ENCODE measurements at places on chromosomes 12 and 14.

- no peaks in the 10 kb centered on the region for H3K4me1 ChIP-seq
- DNase-seq = no peak
- no peaks in the 10 kb centered on the region for H3K36me3 ChIP-seq
- no peak overlapping the region for H3K27ac ChIP-seq
Observed at GRCh38 chr12:13347241-13348043, 150.9 kb downstream of the EMP1 start.

DNA sequence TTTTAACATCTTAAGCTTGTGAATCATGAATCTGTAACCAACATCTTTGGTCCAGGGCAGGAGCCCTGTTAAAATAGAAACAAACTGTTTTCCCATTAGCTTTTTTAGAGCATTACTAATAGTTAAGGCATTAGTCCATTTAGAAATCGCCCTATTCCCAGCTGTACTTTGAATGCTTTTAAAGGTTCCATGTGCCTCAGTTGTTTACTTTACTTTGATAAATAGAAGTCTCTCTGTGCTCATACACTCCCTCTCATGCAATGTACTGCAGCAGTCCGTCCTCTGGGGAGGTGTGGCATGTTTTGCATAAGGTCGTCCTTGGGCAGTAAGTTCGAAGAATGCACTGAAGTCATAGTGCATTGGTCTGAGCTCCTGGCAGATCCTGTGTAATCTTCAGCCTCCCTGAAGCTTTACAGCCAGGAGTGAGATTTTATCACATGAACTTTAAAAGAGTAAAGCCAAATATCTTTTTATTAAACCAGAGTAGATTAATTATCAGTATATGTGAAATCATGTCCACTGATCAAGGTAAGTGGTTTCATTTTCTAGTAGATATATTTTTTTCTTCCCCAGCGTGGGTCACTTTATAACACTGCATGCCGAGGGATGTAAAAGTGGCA, 134.7 kb downstream of the FGD4 start:
- peak overlapping the region; percentile 66 for H3K4me3 ChIP-seq
- DNase-seq = peak; percentile 31
- no peaks in the 10 kb centered on the region for H3K36me3 ChIP-seq
- H3K4me1 ChIP-seq = peaks cover 67% of the 10 kb centered on the region
- no peaks in the 10 kb centered on the region for H3K27me3 ChIP-seq

DNA sequence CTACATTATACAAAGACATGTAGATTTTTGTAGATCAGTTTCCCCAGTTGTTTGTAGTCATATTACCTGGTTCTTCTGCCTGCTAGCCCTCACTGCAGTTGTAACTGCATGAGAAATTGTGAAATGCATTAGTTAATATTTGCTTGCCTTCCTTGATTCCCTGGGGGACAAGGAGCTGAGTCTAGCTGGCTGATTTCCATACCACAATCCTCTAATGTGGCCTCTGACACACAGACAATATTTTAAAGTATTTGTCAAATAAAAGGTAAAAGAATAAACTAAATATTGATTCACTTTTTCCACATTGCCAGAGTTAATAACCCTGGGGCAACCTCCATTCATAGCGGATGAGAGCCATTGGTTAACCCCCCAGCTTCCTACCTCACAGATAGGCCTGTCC, 128.8 kb upstream of the TMEM132C start:
- H3K36me3 ChIP-seq = no peaks in the 10 kb centered on the region
- no peak overlapping the region for H3K27ac ChIP-seq
- no peaks in the 10 kb centered on the region for H3K27me3 ChIP-seq
- no peak for DNase-seq

GRCh38 chr12:122023339-122024131, 1.9 kb downstream of the BCL7A start:
- H3K36me3 ChIP-seq = no peaks in the 10 kb centered on the region
- DNase-seq = peak; percentile 69
- peak overlapping the region; percentile 84 for H3K4me3 ChIP-seq
- H3K4me1 ChIP-seq = peaks cover 50% of the 10 kb centered on the region
- peak overlapping the region; percentile 91 for H3K27ac ChIP-seq
- H3K27me3 ChIP-seq = no peaks in the 10 kb centered on the region

GRCh38 chr14:90523961-90524875, 127.4 kb downstream of the CALM1 start:
- no peaks in the 10 kb centered on the region for H3K27me3 ChIP-seq
- peak overlapping the region; percentile 56 for H3K27ac ChIP-seq
- H3K4me1 ChIP-seq = peaks cover 58% of the 10 kb centered on the region
- no peaks in the 10 kb centered on the region for H3K36me3 ChIP-seq
- no peak overlapping the region for H3K4me3 ChIP-seq

GRCh38 chr12:13258197-13258596, 61.7 kb downstream of the EMP1 start:
- no peaks in the 10 kb centered on the region for H3K27me3 ChIP-seq
- H3K36me3 ChIP-seq = no peaks in the 10 kb centered on the region
- no peak overlapping the region for H3K27ac ChIP-seq
- H3K4me1 ChIP-seq = peaks cover 26% of the 10 kb centered on the region
- DNase-seq = no peak

- H3K4me3 ChIP-seq = peak within 1 kb of the TSS; percentile 64
- H3K4me1 ChIP-seq = peaks cover 12% of the 10 kb centered on the region
- H3K27me3 ChIP-seq = peaks cover 26% of the 10 kb centered on the region
- DNase-seq = no peak
- no peak within 1 kb of the TSS for H3K27ac ChIP-seq
Observed at GRCh38 chr14:67411820-67412421, at the start of gene PLEK2. PLEK2 (minus strand) TSS chr14:67412165; CDS start chr14:67412059, 106 bp downstream.

- H3K27me3 ChIP-seq = no peaks in the 10 kb centered on the region
- no peaks in the 10 kb centered on the region for H3K4me1 ChIP-seq
- DNase-seq = no peak
- no peak overlapping the region for H3K27ac ChIP-seq
- H3K36me3 ChIP-seq = no peaks in the 10 kb centered on the region
- H3K4me3 ChIP-seq = no peak overlapping the region
Observed at GRCh38 chr12:18983854-18984253, 145.7 kb upstream of the PLEKHA5 start.

DNA sequence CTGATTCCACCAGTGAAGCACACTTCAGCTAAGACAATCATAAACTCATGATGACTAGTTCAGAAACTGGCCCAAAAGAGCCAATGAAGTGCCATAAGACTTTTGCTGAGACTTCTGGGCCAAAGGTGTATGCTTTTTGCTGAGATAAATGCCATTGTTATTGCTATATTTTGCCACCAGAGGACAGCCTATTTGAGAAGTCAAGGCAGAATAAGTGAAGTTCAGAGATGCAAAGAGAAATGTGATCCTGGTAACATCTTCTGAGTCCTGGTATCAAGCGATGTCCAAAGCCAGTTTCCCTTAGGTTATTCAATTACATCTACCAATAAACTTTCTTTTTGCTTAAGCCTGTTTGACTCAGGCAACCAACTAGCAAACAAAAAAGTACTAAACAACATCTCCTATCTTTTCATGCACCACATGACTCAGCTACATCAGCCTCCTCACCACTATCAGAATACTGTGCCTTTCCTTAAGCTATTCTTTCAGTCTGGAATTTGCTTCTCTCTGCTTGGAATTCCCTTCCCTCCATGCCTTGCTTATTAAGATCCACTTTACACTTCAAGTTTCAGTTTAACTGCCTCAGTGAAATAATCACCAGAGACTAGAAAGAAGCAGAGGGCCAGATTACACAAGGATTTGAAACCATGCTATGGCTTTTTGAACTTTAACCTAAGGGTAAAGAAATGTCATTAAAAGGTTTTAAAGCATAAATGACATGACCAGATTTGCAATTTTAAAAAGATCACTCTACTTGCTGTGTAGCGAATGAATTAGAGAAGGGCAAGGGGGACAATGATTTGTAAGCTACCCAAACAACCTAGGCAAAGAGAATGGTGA, 14.0 kb downstream of the CRY1 start:
- DNase-seq = no peak
- H3K27ac ChIP-seq = no peak overlapping the region
- no peak overlapping the region for H3K4me3 ChIP-seq
- no peaks in the 10 kb centered on the region for H3K36me3 ChIP-seq

DNA sequence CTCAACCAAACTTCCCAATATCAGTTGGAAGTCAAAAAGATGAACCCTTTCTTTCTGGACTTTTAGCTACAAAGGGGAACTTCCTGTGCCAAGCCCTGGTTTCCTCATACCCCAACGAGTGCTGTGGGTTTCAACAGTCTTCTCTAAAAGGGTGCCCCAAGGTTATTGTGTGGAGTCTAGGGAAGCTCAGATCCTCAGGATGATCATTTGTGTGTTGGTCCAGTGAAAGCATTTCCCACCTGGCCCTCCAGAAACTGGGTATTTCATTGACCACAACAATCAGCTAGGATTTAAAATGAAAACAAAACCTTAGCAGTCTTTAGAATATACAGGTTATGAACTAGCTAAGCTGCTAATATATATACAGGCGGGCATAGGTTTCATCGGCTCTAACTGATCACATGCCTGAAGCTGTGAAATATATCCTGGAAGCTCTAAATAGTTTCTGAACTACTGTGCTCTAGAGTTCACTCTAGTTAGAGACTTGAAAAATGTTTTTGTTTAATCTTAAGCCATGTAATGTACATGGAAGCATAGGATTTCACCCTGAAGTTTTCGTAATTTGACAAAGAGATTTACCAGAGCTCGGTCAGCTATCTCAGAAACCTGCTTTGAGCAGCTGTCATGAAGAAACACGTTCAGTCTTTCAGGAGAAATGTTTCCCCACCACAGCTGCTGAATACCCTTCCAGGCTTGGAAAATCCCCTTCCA, 29.6 kb downstream of the P2RX4 start:
- peaks cover 50% of the 10 kb centered on the region for H3K36me3 ChIP-seq
- DNase-seq = no peak
- no peak overlapping the region for H3K4me3 ChIP-seq
- peaks cover 17% of the 10 kb centered on the region for H3K4me1 ChIP-seq

DNA sequence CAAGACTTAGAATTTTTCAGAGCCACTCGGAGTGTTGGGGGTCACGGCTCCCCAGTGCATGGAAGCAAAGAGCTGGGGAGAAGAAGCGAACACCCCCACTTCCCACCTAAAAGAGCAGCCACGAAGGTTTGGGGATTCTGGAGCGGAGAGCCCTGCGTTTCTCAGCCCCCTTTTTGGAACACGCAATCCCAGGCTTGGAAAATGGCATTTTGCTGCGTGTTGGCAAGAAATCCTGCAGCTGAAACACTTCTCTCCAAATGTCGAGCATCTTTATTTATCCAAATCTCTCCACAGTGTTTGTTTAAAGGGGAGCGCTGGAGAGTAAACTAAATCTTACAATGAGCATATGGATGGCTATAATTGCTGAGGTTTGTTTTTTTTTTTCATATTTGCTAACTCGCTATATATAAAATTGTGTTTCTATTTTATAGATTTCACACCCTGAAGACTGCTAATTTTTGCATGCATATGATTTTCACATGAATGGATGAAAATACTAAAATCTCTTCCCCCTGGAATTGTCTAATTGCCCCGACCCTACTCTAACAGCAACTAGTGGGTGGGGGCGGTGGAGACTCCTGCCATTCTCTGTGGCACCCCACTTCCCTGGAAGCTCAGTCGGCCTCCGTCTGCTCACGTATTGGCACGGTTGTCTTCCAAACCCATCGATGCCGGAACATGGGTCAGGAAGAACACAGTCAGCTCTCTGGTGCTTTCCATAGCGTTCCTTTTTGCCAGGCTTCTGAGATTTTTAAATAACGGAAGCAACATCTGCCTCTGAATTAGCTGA, 120.5 kb downstream of the GCH1 start:
- H3K27me3 ChIP-seq = no peaks in the 10 kb centered on the region
- H3K4me1 ChIP-seq = peaks cover 64% of the 10 kb centered on the region
- no peak for DNase-seq
- H3K36me3 ChIP-seq = peaks cover 68% of the 10 kb centered on the region
- no peak overlapping the region for H3K4me3 ChIP-seq

DNA sequence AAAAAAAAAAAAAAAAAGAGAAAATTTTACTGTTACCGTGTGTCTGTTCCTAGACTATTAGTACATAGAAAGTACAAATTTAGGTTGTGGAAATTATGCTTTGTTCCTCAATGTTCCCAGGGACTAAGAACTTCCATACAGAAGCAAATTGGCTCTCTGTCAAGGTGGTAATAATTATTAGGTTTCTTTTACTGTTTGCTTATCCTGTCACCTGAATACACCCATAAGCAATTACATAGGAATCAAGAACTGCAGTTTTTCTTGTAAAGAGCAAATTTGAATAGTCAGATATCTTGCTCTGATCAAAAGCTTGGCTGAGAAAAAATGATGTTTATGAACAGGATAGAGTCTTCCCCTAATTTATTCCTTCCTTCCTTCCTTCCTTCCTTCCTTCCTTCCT, 191.2 kb downstream of the AEBP2 start:
- H3K4me3 ChIP-seq = no peak overlapping the region
- H3K27me3 ChIP-seq = no peaks in the 10 kb centered on the region
- H3K36me3 ChIP-seq = no peaks in the 10 kb centered on the region
- no peak for DNase-seq
- no peaks in the 10 kb centered on the region for H3K4me1 ChIP-seq
- H3K27ac ChIP-seq = no peak overlapping the region

GRCh38 chr14:23939607-23940326, 13.8 kb upstream of the DHRS4 start:
- no peak overlapping the region for H3K4me3 ChIP-seq
- H3K27ac ChIP-seq = no peak overlapping the region
- no peak for DNase-seq
- H3K27me3 ChIP-seq = no peaks in the 10 kb centered on the region
- H3K36me3 ChIP-seq = peaks cover 26% of the 10 kb centered on the region
- no peaks in the 10 kb centered on the region for H3K4me1 ChIP-seq

DNA sequence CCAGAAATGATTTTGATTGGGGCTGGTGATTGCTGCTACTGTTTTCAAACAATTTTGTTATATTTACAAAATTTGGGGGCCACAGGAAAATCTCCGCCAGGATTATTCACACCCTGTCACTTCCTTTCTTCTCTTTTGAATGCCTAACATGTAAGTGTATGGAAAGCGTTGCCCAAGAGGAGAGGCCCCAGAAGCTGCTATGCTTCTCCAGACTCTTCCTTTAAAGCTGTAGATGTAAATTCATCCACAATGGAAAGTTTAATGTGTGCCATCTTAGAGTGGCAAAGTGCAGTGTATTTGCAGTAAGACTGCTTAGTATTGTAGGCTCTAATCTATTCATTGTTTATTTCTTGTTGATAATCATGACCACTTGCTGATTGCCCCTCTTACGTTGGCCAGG, 136.7 kb upstream of the LRIG3 start:
- no peaks in the 10 kb centered on the region for H3K4me1 ChIP-seq
- no peaks in the 10 kb centered on the region for H3K36me3 ChIP-seq
- H3K27me3 ChIP-seq = no peaks in the 10 kb centered on the region
- no peak overlapping the region for H3K27ac ChIP-seq
- no peak for DNase-seq

- no peaks in the 10 kb centered on the region for H3K36me3 ChIP-seq
- no peak for DNase-seq
- no peak overlapping the region for H3K4me3 ChIP-seq
- H3K27me3 ChIP-seq = no peaks in the 10 kb centered on the region
- no peak overlapping the region for H3K27ac ChIP-seq
- H3K4me1 ChIP-seq = no peaks in the 10 kb centered on the region
Observed at GRCh38 chr12:98211909-98212695, 303.3 kb upstream of the TMPO start.

GRCh38 chr12:67085699-67086098, 183.5 kb upstream of the CAND1 start:
- DNase-seq = no peak
- no peaks in the 10 kb centered on the region for H3K4me1 ChIP-seq
- H3K27me3 ChIP-seq = peaks cover 59% of the 10 kb centered on the region
- H3K4me3 ChIP-seq = no peak overlapping the region

- H3K4me1 ChIP-seq = peaks cover 82% of the 10 kb centered on the region
- peak overlapping the region; percentile 18 for H3K27ac ChIP-seq
- no peak overlapping the region for H3K4me3 ChIP-seq
- no peaks in the 10 kb centered on the region for H3K27me3 ChIP-seq
Observed at GRCh38 chr12:46219877-46220655, 48.8 kb downstream of the SLC38A1 start.

Measured in left ventricle myocardium inferior (tissue), 1 donor.